ENCODE measurements at places on chromosomes 2 and 18.

- DNase-seq, result no peak
Measured at GRCh38 chr2:14960686-14961324, 328.3 kb downstream of the LRATD1 start.

DNA sequence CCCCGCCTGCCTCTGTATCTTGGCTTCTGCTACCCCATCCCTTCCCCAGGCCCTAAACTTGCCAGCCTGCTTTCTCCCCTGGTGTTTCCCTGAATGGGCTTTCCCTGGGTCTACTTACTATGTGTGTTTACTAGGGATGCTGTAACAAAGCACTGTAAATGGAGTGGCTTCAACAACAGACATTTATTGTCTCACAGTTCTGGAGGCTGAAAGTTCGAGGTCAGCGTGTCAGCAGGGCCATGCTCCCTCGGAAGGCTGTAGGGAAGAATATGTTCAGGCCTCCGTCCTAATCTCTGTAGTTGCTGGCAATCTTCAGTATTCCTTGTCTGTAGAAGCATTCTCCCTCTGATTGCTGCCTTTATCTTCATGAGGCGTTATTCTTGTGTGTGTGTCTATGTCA is 113.6 kb downstream of the DDX1 start:
- no peak for DNase-seq

- no peak for DNase-seq
Measured at GRCh38 chr2:54298514-54298913, 42.5 kb upstream of the TSPYL6 start.

- DNase-seq, result no peak
Measured at GRCh38 chr2:54871457-54872107, 148.1 kb downstream of the EML6 start.

- DNase-seq, result no peak
Measured at GRCh38 chr2:150548527-150548926, 61.1 kb upstream of the RND3 start.

DNA sequence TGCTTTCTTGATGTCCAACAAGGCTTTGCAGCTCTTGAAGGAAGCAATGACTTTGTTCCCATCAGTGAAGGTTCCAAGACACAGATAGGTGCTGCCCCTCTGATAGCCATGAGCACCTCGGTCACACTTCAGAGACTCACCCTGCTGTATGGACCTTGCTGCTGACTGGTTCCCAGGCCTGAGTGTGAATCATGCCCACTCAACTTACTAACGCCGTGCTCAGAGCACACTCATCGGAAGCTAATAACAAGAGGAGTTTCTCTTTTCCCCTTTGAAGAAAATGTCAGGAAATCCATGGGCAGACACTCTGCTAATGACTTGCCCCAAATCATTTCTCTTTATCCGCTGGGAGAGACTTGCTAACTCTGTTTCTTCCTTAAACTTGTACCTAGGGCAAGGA is 83.8 kb upstream of the ARL4C start:
- DNase-seq, result no peak

Data from T-helper 9 cell (primary cell).